ENCODE measurements at places on chromosomes 13 and 19. TPM values are rescaled to one million over a fixed set of nuclear protein-coding genes. Genes with fewer than 3 reads are reported as not detected.
A peak's percentile ranks its signal among the peaks of the same experiment; 100 is the strongest.

GRCh38 chr13:67076378-67076777 lies 153.8 kb downstream of the PCDH9 start:
- H3K27me3 ChIP-seq = no peaks in the 10 kb centered on the region
- H3K4me3 ChIP-seq = no peak overlapping the region
- no peak overlapping the region for H3K27ac ChIP-seq

DNA sequence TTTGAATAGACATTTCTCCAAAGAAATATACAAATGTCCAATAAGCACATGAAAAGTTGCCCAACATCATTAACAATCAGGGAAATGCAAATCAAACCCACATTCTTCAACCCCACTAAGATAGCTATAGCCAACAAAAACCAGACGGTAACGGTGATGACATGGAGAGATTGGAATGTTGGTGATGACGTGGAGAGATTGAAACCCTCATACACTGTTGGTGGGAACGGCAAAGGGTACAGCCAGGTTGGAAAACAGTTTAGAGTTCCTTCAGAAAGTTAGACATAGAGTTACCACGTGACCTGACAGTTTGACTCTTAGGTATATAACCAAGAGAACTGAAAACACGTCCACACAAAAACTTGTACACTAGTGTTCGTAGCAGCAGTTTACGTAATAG lies 48.1 kb downstream of the TNFRSF19 start:
- peaks cover 43% of the 10 kb centered on the region for H3K36me3 ChIP-seq
- DNase-seq = no peak
- no peak overlapping the region for H3K4me3 ChIP-seq
- no peak overlapping the region for H3K27ac ChIP-seq
- no peaks in the 10 kb centered on the region for H3K27me3 ChIP-seq

The WASF3 gene
- 40.2 TPM for total RNA-seq

The CACNG8 gene
- total RNA-seq = 0.97 TPM

GRCh38 chr13:98896083-98896867 lies 81.6 kb downstream of the DOCK9 start:
- H3K27ac ChIP-seq = peak overlapping the region; percentile 66
- H3K4me1 ChIP-seq = peaks cover 11% of the 10 kb centered on the region
- peaks cover 13% of the 10 kb centered on the region for H3K36me3 ChIP-seq
- H3K4me3 ChIP-seq = no peak overlapping the region
- H3K27me3 ChIP-seq = no peaks in the 10 kb centered on the region

All from type B pancreatic cell (in vitro differentiated cells).